ENCODE measurements at places on chromosomes 1 and 21.

DNA sequence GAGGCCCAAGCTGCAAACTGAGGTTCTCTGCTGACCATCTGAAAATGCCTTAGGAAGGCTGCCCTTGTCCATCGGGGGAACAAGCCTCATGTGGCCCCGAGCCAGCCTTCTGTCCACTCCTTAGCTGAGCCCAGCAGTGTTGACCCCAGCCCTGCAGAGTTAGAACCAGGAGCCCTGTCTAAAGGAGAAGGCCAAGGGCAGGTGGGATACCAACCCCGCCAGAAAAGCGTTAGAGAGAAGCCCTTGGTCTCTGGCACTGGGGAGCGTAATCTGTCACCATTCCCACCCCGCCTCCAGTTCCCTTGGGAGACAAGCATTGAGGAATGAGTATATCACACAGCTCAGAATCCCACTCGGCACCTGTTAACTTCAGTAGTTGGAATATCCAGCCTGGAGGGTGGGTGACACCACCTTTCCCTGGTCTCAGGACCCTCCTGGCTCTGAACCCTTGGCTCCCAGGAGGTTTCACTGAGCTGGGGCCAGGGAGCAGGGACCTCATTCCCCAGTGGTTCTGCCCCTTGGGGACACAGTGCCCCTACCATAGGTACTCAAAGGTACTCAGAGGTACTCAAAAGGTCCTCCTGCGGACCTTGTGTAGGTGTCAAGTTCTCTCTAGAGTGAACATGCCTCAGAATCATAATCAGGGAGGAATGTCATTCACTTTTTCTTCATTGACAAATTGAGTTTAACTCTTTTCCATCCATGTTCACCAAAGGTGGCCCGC is 16.4 kb downstream of the ETS2 start:
- DNase-seq: no peak

DNA sequence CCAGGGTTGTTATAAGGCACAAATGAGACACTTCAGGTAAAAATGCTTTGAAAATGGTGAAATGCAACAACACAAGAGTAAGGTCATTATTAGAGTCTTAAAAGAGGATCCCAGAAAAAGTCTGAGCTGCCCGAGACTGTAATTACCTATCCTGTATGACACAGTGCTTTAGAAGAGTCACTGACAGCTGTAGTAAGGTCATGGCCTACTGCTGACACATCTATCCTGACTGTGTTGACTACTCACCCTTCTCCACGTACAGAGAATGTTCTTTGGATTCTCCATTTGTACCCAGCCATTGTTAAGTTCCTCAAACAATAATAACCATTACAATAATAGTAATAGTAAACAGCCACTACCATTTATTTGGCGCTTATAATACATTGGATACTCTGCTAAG is 104.4 kb downstream of the CACHD1 start:
- no peak for DNase-seq

DNA sequence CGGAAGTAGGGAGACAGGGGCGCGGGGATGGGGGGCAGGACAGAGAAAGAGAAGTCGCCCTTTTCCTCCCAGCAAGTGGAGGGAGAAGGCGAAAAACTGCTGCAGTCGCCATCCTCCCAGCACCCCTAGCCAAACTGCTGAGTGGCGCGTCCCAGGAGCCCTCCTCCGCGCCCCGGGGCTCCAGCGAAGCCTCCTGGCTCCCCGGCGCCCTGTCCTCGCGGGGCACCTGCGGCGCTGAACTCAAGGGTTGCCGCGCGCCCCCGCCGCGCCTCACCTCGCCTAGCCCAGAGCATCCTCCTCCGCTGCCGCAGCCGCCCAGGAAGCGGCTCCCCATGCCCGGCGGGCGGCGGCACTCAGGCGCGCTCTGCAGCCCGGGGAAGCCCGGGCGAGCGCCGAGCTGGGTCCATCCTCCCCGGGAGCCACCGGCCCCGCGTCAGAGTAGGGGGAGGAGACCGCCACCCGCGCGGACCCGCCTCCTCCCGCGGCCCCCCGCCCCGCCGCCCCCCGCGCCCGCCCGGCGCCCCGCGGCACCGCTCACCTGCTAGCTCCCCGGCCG is at the start of gene DAB1:
TSS of gene DAB1 (minus strand) at position 405 of the 556 bp plus-strand sequence. CDS start 133,030 bp downstream, outside the sequence.
- DNase-seq: no peak

GRCh38 chr1:30286988-30287839 is 436.2 kb downstream of the MATN1 start:
- DNase-seq: no peak

DNA sequence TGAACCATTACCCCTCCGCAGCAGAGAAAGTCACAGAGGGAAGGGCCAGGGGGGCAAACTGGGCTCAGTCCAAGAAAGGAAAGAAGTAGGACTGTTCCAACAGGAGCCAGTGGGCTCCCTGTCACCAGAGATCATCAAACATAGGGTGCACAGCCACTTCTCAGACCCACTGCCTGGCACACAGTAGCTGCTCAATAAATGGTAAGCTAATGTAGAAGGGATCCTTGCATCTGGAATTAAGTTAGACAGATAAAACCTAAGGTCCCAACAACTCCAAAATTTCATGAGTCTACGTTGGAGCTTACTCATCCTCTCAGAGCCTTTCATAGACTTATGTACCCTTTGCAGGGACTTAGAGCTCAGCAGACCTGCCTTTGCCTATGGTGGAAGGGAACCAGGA is 3.5 kb downstream of the BLACAT1 start:
- DNase-seq: no peak

GRCh38 chr1:239232921-239233320 is 153.4 kb upstream of the CHRM3 start:
- no peak for DNase-seq

DNA sequence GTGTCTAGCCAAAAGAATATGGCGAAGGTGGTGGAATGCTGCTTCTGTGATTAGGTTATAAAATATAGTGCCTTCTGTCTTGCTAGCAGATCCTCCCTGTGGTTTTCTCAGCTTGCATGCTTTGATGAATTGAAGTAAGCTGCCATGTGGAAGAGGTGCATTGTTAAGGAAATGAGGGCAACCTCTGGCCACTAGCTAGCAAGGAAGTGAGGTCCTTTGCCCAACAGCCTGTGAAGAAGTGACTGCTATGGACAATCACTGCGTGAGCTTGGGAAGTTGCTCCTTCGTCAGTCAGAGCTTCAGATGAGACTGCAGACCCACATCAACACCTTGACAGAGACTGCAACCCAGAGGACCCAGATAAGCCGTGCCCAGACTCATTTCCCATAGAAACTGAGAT is 109.4 kb downstream of the GIPC2 start:
- no peak for DNase-seq
